ENCODE measurements at places on chromosomes 2 and 18.

- no peaks in the 10 kb centered on the region for H3K27me3 ChIP-seq
- peaks cover 16% of the 10 kb centered on the region for H3K4me1 ChIP-seq
- H3K27ac ChIP-seq, result no peak overlapping the region
- H3K36me3 ChIP-seq, result no peaks in the 10 kb centered on the region
- H3K4me3 ChIP-seq, result no peak overlapping the region
- DNase-seq, result no peak
Measured at GRCh38 chr2:40448476-40449079, 3.3 kb downstream of the SLC8A1 start.

- H3K27me3 ChIP-seq, result no peaks in the 10 kb centered on the region
- H3K27ac ChIP-seq, result no peak overlapping the region
- DNase-seq, result peak; percentile 87
- no peak overlapping the region for H3K4me3 ChIP-seq
- peaks cover 2% of the 10 kb centered on the region for H3K4me1 ChIP-seq
Measured at GRCh38 chr2:73870084-73870483, 22.7 kb upstream of the ACTG2 start.

GRCh38 chr2:207479198-207479785 is 50.5 kb upstream of the CREB1 start:
- no peaks in the 10 kb centered on the region for H3K27me3 ChIP-seq
- H3K27ac ChIP-seq, result no peak overlapping the region
- H3K4me3 ChIP-seq, result no peak overlapping the region

DNA sequence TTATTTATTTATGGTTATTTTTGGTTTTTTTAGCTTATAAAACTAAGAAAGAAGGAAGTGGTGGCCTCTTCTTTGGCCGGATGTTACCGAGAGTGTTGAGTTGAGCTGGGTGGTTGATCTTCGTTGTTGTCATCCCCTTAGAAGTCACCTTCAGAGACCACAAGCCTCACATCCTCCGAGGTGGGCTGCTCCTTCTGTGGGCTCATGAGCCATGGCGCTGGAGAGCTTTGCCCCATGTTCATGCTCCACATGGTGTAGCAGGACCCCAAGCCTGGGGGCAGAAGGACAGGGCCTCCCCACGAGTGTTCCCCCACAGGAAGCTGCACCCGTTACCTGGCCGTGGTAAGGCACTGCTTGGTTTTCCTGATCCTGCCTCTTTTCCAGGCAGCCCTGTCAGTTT is 23.4 kb downstream of the SNTG2 start:
- H3K27ac ChIP-seq, result no peak overlapping the region
- no peak for DNase-seq
- H3K4me1 ChIP-seq, result no peaks in the 10 kb centered on the region
- no peak overlapping the region for H3K4me3 ChIP-seq
- H3K36me3 ChIP-seq, result no peaks in the 10 kb centered on the region
- H3K27me3 ChIP-seq, result no peaks in the 10 kb centered on the region

DNA sequence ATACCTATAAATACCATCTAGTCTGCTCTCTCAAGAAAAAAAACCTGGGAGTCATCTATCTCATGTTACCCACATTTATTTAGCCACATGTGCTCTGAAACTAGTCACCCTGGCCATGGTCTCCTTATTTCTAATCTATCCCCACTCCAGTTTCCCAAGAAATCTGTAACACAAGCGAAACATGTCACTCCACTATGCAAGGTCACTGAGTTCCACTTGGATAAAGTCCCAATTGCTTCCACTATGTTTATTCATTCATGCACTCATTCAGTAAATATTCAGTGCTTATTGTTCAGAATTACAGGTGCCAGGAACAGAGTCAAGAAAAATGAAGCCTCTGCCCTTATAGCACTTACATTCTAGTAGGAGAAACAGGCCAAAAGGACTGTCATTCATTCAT is 369.4 kb upstream of the CYRIA start:
- H3K36me3 ChIP-seq, result no peaks in the 10 kb centered on the region
- H3K27ac ChIP-seq, result no peak overlapping the region
- DNase-seq, result no peak
- H3K4me3 ChIP-seq, result no peak overlapping the region
- no peaks in the 10 kb centered on the region for H3K27me3 ChIP-seq
- H3K4me1 ChIP-seq, result no peaks in the 10 kb centered on the region

DNA sequence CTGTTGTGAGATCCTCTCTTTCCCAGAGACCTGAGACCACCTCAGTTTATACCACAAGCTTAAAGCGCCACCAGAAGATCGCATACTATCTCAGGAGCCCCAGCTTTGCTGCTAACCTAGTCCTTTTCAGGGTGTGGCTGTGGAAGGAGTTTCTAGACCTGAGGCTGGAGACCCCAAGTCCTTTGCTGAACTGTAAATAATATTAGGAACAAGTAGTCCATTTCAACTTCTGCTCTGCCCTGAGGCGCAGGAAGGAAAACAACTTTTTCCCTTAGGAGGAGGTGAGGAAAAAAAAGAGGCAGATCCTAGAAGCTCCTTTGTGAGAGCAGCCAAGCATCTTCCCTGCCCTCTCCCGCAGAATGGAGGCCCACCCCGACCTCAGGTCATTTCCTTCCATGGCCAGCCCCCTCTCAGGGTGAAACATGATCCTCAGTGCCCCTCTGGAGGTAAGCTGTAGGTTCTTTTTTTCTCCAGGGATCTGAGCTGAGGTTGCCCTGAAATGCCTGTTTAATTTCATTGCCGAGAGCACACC is 122.8 kb upstream of the LGALSL start:
- H3K27ac ChIP-seq, result peak overlapping the region; percentile 43
- H3K36me3 ChIP-seq, result no peaks in the 10 kb centered on the region
- no peak for DNase-seq
- no peak overlapping the region for H3K4me3 ChIP-seq
- H3K4me1 ChIP-seq, result peaks cover 22% of the 10 kb centered on the region
- no peaks in the 10 kb centered on the region for H3K27me3 ChIP-seq

- no peak for DNase-seq
- no peak overlapping the region for H3K27ac ChIP-seq
- H3K4me3 ChIP-seq, result no peak overlapping the region
- H3K4me1 ChIP-seq, result no peaks in the 10 kb centered on the region
Measured at GRCh38 chr2:63444565-63445288, 143.6 kb downstream of the WDPCP start.

GRCh38 chr2:238403632-238404405 is 22.9 kb upstream of the ASB1 start:
- no peak overlapping the region for H3K27ac ChIP-seq
- H3K27me3 ChIP-seq, result no peaks in the 10 kb centered on the region
- no peak overlapping the region for H3K4me3 ChIP-seq
- H3K36me3 ChIP-seq, result peaks cover 9% of the 10 kb centered on the region
- no peaks in the 10 kb centered on the region for H3K4me1 ChIP-seq
- DNase-seq, result no peak

GRCh38 chr2:127626917-127627739 is 18.8 kb upstream of the GPR17 start:
- no peak overlapping the region for H3K27ac ChIP-seq
- H3K4me1 ChIP-seq, result no peaks in the 10 kb centered on the region
- H3K4me3 ChIP-seq, result no peak overlapping the region
- no peaks in the 10 kb centered on the region for H3K36me3 ChIP-seq
- DNase-seq, result no peak

DNA sequence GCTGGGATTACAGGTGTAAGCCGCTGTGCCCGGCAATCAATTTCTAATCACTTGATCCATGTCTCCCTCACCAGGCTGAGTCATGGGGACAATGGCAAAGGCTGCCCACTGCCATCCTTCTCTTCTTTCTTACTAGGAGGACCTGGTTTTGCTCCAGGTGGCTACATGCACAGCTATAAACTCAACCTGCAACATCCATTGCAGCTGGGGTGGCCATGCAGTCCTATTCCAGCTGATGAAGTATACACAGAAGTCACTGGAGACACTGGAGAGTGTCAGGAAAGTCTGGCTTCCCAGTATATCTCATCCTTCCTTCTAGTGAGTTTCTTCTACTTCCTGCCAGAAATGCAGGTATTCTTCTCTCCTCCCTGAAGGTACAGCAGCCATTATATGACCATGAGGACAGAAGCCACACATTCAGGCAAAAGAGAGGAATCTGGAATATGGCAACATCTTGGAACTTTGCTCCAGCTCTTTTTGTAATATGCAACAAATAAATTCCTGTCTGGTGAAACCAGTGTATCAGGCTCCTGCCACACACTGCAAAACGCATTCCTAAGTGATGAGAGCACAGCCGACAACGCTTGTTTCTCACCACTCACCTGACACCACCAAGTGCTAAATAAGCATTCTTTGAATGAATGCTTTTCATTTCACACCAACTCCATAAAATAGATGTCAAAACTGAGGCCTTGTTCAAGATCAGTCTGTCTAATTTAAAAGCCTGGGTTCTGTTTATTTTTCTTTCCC is 32.3 kb downstream of the SCTR start:
- no peaks in the 10 kb centered on the region for H3K27me3 ChIP-seq
- no peaks in the 10 kb centered on the region for H3K36me3 ChIP-seq
- peak; percentile 71 for DNase-seq
- no peak overlapping the region for H3K4me3 ChIP-seq
- H3K27ac ChIP-seq, result peak overlapping the region; percentile 78
- peaks cover 14% of the 10 kb centered on the region for H3K4me1 ChIP-seq

DNA sequence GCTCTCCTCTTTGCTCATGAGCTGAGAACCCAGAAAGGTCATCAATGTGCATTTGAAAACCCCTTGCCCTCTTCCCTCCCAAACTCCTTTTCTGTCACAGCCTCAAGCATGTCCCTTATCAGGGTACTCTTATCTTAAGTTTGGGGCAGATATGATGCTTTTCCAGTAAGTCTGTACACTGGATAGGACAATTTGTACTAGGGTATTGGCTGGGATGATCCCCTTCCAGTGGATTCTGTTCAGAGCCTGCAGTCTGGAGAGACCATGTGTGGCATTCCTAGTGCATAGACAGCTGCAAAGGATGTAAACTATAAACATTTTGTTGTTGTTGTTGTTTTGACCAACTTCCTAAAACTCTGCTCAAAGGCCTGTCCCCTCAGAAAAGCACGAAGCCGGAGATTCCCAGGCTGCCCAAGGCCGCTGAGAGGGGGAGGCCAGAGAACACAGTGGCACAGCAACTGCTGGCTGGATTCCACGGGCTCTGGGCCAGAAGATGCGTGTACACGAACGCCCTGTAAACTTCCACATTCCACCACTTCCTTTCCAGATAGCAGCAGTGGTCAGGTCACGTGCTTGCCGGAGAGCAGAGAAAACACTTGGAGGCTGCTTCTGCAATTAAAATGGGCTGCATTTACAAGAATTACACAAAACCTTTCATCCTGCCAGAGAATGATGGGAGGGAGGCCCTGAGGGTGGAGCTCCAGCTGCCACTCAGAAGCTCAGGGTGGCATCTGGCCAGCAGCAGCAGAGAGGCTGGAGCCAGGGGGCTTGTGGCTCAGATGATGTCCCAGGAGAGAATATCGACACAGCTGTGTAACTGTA is 42.1 kb downstream of the BMP10 start:
- H3K27me3 ChIP-seq, result no peaks in the 10 kb centered on the region
- no peak overlapping the region for H3K4me3 ChIP-seq
- peak overlapping the region; percentile 61 for H3K27ac ChIP-seq
- H3K36me3 ChIP-seq, result no peaks in the 10 kb centered on the region

DNA sequence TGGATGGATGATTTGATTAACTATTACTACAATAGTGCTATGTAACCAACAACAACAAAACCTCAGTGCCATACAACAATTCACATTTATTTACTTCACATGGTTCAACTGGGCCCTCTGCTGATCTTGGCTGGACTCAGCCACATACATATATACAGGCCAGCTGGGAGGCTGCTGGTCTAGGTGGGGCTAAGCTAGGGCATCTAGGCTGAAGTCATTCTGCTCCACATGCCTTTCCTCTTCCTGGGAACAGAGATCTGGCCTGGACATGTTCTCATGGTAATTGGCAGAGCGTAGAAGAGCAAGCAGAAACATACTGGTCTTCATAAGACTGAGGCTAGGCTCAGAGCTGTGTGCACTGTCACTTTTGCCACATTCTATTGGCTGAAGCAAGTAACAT is 102.8 kb upstream of the RNF152 start:
- no peak overlapping the region for H3K27ac ChIP-seq
- peaks cover 17% of the 10 kb centered on the region for H3K4me1 ChIP-seq
- no peaks in the 10 kb centered on the region for H3K27me3 ChIP-seq

DNA sequence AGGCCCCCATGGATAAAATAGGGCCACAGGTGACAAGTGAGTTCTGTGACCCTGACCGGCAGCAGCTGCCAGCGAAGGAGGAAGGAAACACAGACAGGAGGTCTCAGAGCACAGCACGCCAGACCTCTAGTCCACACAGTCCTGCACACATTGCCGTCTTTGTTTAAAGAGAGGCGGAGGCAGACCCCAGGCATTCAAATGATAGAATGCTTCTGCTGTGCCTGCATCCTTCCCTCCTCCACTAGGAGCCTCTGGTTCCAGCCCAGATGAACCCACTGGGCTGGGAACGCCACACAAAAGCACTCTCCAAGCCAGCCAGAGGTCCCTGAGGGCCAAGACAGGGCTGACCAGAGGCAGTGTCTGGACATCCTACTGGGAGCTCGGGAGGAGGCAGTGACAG is 118.7 kb downstream of the KLHL29 start:
- no peak overlapping the region for H3K27ac ChIP-seq
- H3K36me3 ChIP-seq, result no peaks in the 10 kb centered on the region
- no peak for DNase-seq
- peaks cover 19% of the 10 kb centered on the region for H3K4me1 ChIP-seq
- no peaks in the 10 kb centered on the region for H3K27me3 ChIP-seq

GRCh38 chr2:122856696-122857095 is 1101.2 kb downstream of the TSN start:
- H3K4me1 ChIP-seq, result no peaks in the 10 kb centered on the region
- no peak overlapping the region for H3K4me3 ChIP-seq
- no peak for DNase-seq
- no peaks in the 10 kb centered on the region for H3K27me3 ChIP-seq

DNA sequence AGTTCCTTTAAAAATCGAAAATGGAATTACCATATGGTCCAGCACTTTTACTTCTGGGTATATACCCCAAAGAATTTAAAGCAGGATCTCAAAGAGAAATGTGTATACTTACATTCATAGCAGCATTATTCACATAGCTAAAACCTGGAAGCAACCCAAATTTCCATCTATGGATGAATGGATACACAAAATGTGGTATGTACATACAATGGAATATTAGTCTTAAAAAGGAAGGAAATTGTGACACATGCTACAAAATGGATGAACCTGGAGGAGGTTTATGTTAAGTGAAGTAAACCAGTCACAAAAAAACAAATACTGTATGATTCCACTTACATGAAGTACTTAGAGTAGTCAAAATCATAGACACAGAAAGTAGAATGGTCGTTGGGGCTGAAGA is 147.9 kb upstream of the LTBP1 start:
- no peak for DNase-seq
- H3K27me3 ChIP-seq, result no peaks in the 10 kb centered on the region
- H3K36me3 ChIP-seq, result no peaks in the 10 kb centered on the region
- no peak overlapping the region for H3K27ac ChIP-seq
- H3K4me3 ChIP-seq, result no peak overlapping the region
